ENCODE measurements at places on chromosomes 6 and 20.

DNA sequence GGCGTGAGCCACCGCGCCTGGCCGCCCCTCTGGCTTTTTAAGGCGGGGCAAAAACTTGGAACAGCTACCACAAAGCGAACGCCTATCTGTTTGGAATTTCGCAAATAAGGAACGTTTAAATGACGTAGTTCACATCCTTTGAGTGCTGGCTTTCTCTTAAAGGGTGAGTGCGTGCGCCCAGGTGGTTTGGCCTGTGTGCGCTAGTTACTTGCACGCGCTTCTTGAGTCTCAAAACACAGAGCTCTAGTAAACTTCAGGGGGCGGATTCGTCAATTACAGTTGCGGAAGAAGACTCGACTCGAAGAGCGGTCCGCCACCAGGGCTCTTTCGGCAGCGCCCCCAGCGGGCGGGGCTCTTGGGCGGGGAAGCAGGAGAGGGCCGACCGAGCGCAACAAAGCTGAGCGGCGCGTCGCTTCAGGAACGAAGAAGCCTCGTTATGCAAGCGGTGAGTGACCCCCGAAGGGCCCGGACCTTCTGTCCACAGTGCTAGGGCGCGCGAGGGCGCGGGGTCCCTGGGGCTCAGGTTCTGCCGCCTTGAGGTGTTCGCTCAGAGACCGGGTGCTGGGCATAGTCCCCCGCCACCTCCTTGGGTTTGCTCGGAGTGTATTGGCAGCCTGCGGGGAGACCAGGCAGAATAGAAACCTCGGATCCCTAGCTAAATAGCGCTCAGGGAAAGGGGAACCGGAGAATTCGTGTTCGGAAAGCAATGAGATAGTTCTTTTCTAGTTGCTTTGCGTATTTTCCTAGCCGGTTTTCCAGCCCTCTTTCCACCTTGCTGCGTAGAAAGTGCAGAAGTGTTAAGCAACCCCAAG is at the start of gene SYCP2L:
TSS of gene SYCP2L (plus strand) at position 362 of the 812 bp plus-strand sequence. CDS start at position 437, 75 bp downstream.
- no peak for DNase-seq

DNA sequence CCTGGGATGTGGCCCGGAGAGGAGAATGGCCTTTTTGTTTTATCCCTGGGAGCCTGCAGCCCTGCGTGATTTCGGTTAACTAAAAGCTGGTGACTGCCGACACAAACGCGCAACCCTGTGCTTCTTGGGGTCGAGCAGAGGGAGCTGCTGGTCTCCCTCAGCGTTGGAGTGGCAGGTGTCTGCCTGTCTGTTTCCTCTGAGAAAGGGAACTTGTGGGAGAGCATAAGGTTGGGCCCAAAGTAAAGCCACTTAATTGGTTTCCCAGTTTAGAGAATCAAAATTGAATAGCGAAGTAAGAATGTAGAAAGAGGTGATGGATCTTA is 500 bp downstream of the LTV1 start:
- DNase-seq: no peak

- no peak for DNase-seq
Measured at GRCh38 chr20:63246490-63247288, 7.6 kb downstream of the NKAIN4 start.

DNA sequence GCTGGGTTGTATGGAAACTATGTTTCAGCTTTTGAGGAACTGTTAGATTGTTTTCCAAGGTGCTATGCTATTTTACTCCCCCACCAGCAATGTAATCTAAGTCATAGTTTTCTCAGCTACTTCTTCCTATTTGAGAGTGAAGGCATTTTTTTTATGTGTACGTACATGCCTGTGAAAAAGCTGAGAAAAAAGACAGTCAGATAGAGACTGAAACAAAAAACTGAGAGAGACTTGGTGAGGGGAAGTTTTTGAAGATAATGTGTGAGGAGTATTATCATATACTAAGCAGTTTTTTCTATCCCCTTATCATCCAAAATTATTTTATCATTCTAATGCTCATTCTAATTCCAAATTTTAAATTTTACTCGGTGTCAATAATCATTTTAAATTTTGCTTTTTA is 780.0 kb downstream of the BCKDHB start:
- no peak for DNase-seq

DNA sequence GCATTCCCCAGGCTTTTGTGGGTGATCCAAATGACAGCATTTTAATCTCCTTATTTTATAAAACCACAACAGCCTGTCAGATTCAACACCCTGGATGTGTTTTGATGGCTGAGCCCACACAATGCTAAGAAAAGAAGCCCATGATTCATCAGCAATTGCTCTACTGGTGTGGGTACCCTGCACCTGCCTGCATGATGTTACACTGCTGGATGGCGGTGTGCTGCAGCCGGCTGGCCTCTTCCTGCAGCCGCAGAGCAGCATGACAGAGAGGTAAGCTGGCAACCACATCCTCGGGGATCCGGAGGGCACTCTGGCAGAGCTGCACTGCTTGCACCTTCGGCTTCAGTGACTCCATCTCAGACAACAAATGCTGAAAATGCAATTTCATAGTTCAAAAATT is 327.5 kb downstream of the SYNE1 start:
- no peak for DNase-seq

Measured in nucleus accumbens (tissue), 56 donors.